ENCODE measurements at places on chromosomes 7 and 10.

DNA sequence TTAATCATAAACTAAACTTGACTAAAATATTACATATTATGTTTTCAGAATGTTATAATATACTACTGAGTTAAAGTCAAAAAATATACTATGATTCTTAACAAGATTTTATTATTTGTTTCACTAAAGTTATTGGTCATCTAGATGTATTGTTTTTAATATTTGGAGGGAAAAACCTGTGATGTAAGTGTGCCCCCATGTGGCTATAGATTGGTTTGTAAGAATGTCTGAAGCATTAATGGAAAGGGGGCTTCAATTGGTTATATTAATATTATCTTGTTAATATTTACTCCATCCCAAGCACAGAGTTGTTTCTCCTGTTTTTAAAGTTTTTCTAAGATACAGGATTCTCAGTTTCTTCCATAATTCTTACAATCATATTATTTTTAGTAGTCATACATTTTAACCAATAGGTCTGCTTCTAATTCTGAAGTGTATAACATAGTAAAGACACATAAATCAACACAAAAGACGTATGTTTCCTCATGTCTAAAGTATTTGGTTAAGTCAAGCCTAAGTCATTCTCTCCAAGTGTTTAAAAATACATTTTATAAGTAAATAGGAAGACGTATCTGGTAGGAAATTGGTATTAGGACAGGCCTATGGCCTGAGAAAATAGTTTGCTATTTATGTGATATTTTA lies 58.0 kb downstream of the GNAT3 start:
- no peak for DNase-seq

DNA sequence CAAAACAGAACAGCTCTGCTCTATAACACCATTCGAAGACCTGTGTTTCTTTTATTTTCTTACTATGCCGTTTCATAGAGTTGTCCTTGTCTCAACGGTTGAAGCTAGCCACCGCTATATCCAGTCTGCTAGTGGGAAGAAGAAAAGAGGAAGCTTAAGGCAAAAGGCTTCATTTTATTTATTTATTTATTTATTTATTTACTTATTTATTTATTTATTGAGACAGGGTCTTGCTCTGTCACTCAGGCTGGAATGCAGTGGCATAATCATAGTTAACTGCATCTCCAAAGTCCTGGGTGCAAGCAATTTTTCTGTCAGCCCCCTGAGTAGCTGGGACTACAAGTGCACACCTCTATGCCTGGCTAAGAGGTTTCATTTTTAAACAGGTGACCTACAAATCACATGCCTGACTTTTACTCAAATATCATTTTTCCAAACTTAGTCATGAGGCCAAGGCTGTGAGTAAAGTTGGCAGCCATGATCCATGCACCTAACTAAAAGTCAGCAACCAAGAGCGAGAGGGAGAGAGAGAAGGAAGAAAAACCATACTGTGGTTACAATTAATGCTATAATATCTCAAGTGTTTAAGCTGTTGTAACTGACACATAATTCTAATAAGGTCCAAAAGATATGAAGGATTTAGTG lies 1305.3 kb upstream of the LRRTM3 start:
- DNase-seq = no peak

DNA sequence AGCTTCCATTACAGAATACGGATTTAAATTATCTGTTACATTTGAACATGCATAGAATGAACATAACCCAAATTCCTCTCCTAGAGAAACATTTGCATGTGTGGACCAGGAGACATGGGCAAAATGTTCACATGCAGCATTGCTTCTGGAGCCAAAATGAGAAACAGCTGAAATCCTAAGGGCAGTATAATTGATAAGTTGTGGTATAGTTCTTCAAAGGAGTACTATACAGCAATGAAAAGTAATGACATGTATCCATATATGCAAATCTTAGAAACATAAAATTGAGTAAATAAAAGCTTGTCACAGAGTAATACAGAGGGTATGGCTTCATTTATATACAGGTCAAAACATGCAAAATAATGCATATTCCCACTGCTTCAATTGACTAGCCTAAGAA lies 77.1 kb downstream of the RAB11FIP2 start:
- no peak for DNase-seq

DNA sequence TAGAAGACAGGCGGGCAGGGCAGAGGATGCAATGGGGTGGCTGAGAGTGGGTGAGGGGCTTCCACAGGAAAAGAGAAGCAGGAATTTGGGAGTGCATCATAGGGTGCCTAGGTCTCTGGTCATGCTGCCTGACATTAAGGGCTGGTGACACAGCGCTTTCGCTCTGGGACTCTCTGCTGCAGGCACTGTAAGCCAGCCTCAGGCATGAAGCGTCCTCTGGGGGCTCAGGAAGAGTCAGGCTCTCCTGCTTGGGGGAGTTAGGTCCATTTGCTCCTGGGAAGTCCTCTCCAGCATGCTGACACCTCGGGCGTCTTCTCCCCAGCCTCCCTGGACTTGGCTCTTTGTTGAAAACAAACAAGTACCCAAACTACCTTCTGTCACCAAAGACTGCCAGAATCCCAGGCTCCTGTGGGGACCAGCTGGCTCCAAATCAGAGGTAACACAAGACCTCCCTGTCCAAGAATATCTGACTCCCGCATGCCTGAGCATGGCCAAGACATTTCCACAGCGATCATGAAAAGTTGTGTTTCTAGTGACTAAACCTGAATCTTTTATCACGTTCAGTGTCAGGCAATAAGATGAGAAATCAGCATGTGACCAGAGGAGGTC lies 55.4 kb downstream of the GPR26 start:
- no peak for DNase-seq

GRCh38 chr7:150994838-150995510 lies 4.2 kb downstream of the NOS3 start:
- DNase-seq = no peak

- no peak for DNase-seq
These were observed 78.5 kb downstream of the LHPP start for GRCh38 chr10:124539935-124540641.

DNA sequence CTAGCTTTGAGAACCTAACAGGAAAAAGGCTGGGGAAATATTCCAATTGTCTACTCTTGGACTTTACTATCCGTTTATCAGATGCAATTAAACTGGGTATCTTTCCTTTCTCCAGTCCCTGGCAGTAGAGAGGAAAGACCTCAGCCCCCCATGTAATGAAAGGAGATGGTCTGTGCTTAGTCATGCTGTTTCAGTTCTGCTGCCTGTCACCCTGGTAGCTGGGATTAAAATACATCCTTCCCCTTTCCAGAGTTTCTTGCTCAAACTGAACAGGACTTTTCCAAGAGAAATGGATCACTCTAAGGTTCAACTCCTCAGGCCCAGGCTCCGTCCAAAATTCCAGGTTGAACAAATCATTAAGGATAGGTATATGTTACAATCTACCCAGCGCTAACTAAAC lies 202.9 kb downstream of the PTEN start:
- DNase-seq = no peak

DNA sequence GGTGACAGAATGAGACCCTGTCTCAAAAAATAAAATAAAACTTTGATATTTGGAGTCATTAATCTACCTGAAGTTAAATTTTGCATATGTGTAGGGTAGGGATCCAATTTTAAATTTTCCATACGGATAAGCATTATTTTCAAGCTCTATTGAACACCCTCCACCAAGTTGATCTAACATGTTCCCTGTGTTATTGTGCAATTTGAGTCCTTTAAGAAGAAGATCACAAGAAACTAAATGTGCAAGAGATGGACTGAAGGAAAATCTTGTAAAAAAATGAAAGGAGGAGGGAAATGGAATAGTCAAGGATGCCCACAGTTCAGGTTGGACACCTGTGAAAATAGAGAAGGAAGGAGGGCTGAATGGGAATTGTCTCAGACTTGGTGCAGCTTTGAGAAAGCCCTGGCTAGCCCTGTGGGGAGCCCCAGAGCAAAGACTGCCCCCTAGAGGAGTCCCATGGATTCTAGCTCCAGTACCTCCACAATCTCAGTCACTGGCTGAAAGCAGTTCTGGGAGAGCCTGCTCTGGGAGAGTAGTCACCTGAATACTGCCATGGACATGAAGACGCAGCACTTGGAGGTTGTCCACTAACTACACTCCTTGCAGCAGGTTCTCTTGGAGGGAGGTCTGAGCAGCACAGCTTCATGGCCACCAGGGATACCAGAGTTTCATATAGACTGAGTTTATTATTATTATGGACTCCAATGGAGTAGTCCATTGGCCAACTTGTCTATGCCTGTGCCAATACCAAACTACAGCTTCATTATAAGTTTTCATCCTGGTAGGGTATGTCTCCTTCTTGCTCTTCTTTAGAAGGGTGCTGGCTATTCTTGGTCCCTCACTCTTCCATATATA lies 5.7 kb upstream of the TIAL1 start:
- no peak for DNase-seq
